Stimulated activated CD4-positive, alpha-beta T cell treated with anti-CD3 and anti-CD28 coated beads, Interleukin-4, amount 100 ng/mL, for 4 hours (primary cell): ENCODE measurements at places on chromosomes 7 and 10.

- no peak for DNase-seq
These were observed 145.7 kb downstream of the RNLS start for GRCh38 chr10:88437411-88437810.

DNA sequence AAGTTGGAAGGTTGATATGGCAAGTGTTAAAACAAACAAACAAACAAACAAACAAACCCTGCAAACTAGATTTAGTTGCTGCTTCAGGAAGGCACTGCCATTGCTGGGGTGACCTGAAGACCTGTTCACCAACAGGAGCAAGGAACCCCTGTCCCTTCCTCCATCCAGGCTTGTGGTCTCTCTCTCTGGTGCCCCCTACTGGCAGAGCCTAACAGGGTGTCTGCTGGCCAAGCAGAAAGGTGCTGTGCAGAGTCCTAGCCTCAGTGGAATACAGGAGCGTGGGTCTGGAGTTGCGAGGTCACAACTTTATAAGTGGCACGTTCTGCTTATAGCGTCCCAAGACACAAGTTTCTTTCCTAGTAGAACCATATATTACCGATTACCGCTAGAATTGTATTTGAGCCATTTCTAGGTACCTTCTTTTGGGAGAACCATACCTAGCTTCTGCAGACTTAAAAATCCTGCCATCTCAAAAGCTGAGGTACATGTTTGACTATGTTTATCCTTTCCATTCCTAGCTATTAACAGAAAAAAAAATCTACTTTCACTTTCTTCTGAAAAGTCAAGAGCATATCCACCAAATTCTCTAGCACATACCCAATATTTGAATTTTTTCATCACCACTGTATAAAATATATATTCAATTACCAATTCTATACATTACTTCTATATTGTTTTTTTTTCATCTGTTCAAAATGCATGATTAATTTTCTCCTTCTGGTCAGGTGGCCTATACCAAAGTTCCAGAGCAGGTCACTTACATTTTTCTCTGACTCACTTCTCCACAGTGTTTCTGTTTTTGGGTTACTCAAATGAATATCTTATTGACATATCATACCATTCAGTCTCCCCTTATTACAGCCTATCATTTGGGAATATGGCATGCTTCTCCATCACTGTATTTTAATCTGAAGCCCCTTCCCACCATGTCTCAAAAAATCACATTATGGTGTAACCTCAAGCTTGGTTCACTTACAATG is 29.1 kb upstream of the CALD1 start:
- DNase-seq, result peak; percentile 54

- DNase-seq, result no peak
These were observed 79.4 kb upstream of the IGFBP3 start for GRCh38 chr7:46000513-46000912.

GRCh38 chr7:96089511-96089910 is 232.4 kb downstream of the SLC25A13 start:
- no peak for DNase-seq

DNA sequence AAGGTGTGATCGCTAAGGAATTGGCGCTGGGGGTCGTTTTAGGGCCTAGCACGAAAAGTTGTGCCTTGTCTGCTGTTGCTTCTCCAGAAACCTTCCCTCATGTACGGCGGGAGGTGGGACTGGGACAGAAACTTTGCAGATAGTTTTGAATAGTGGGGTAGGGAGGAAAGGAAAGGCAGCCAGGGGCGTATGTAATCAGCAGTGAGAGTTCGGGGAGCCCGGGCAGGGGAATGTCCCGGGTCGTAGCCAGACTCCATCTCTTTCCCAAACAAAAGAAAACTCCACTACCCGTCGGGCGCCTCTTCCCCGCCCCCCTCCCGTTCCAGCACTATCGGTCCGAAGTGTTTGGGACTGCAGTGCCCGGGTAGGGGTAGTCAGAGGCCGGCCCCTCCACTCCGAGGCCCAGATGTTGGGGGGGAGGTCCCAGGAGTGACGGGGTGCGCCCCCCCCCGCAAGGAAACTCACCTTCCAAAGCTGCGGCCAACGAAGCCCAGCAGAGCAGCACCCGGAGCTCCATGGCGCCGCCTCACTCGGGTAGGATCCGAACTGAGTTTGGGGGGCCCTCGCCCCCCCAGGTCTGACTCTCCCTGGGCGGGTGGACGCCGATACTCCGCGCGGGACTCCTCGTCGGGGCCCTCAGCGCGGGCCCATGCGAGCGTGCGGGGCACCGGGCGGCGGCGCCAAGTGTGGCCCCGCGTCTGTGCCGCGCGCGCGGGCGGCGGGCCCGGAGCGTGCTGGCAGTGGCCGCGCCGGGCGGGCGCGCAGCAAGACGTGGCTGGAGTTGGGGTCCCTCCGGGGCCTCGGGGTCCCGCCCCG is 601 bp downstream of the EPHB4 start:
- no peak for DNase-seq
